ENCODE measurements at places on chromosomes 6 and 20.

DNA sequence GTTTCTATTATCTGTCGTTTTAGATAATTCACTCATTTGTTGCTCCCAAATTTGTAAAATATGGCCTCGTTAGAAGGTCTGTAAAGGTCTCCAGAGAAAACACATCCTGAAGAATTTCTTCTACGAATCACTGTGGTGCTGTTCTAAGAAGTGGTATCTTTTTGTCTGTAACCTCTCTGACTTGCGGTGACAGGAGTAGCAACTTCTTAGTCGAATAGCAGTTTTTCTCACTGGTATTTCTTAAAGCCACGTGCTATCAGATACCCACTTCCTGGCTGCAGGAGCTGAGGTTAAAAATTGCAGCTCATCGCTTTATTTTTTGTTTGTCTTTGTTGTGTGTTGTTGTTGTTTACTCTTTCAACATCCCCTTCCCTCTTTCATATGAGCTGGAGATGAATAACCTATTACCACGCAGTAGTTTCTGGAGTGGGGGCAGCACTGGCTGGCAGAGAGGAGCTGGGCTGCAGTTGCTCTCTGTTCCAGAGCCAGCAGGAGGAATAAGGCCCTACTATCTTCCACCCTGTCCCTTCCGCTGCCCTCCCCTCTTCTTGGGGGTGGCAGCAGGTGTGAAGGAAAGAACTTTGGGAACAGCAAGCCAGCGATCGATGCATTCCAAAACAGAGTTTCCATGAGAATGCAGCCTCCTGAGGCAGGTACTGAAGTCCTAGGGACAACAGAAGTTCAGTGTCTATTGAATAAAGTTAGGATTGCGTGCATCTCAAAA, 64.7 kb downstream of the C6orf118 start:
- no peak for DNase-seq

GRCh38 chr6:129525055-129525454, 184.9 kb downstream of the ARHGAP18 start:
- no peak for DNase-seq

DNA sequence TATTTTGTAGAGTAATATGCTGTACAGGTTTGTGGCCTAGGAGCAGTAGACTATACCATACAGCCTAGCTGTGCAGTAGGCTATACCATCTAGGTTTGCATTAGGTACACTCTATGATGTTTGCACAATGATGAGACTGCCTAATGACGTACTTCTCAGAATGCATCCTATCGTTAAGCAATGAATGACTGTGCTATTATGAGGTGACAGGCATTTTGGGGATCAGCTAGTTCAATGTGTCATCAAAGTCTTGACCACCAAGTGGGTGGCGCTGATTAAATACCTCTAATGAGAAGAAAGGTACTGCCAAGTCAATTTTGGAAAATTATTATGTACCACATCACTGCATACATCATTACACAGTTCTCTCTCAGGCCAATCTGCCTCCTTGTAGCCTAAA, 190.2 kb downstream of the BACH2 start:
- DNase-seq, result no peak

DNA sequence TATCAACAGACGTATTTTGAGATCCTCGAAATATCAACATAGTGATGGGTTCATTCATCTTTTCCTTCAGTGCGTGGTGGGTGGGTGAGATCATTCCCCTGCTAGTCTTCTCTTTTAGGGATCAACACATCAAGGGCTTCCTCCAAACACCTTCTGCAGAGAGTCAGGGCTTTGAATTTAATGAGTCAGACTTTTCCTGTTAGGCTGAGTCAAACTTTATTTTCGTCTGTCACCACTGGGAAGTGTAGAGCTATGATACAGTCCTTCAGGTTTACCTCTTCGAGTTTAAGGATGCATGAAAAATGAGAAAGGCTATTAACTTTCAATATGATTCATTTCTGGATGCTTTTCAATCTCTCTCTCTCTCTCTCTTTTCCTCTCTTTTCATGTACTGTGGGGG, 189.1 kb downstream of the BMP2 start:
- DNase-seq, result no peak

DNA sequence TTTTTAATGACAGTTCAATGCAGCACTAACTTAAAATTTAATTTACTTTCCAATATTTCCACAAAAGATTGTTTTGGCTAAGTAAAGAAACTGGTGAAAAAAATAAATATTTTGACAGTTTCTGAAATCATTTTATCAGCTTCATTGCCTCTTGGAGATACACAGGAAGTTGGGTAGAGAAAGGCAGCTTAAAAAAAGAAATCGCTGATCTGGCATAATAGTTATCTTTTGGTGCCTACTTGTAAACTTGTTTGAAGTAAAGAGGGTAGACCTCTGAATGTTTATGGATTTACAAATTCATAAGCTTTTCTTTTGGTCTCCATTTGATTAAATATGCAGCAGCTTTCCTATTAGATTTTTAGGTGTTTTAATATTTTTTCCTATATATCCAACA, 103.4 kb downstream of the RTN4IP1 start:
- DNase-seq, result no peak

GRCh38 chr6:113170454-113170853, 686.7 kb upstream of the MARCKS start:
- DNase-seq, result no peak

- no peak for DNase-seq
These were observed 143.9 kb upstream of the ZNF217 start for GRCh38 chr20:53737396-53738038.

GRCh38 chr20:64268174-64268573, 12.6 kb downstream of the PCMTD2 start:
- no peak for DNase-seq

- DNase-seq, result peak; percentile 31
These were observed 29.2 kb upstream of the ALDH8A1 start for GRCh38 chr6:134979142-134979541.

GRCh38 chr6:1255636-1256365, 56.1 kb upstream of the FOXQ1 start:
- no peak for DNase-seq

- no peak for DNase-seq
These were observed 170.6 kb downstream of the CARMIL1 start for GRCh38 chr6:25449774-25450173.

GRCh38 chr6:42452171-42453030, 675 bp upstream of the TRERF1 start:
- peak; percentile 24 for DNase-seq

GRCh38 chr6:38498805-38499445, 140.8 kb downstream of the BTBD9 start:
- DNase-seq, result no peak

- DNase-seq, result no peak
These were observed 97.2 kb upstream of the DOK5 start for GRCh38 chr20:54377992-54378773.

DNA sequence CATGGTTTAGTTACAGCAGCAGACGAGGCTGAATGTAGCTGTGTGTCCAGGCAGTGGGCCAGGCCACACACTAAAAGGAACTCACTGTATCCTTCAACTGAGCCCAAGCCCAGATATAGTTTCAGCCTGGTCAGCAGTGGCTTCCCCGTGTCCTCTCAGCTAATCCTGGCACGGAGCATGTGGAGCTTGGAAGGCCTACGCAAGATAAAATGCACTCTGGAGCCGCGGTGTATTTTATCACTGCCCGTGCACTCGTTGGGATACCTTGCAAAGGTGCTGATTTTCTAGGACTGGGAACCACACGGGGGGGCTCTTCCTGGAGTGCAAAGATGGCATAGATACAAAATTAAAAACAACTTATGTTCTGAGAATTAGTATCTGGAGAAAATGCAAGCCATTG, 48.4 kb upstream of the IYD start:
- no peak for DNase-seq

DNA sequence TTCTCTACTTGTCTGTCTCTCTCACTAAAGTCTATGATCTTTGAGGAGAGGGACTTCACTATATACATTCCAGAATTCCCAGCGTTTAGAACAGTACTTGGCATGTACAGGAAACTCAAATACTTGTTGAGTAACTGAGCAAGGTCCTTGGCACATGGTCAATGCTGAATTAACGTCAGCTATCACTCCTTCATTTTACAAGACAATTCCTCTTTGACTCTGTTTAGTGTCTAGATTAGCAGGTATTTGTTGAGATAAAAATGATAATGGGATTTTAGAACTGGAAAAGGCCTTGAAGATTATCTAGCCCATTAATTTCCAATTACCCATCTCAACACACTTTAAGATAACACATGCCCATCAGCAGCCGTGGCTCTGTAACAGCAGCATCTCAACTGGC, 6.6 kb upstream of the GUCA1B start:
- no peak for DNase-seq

- DNase-seq, result no peak
These were observed 9.6 kb upstream of the PKIG start for GRCh38 chr20:44572551-44573500.

DNA sequence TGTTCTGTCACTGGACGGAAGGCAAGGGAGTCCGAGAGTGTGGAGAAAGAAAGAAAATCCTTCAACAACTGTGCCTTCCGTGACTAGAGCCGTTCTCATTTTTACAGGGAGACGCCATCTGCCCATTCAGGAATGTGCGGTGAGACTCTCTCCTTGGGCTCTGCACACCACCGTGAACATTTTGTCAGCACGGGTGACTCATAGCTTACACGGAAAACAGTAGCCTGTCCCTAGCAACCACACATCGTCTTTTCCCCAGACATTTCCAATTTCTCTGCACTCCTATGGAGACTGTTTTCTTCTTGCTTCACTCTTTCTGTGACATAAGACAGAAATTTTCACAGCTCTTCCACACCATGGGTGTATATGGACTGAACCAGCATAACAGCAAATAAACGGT, 55.1 kb downstream of the TBXT start:
- no peak for DNase-seq

GRCh38 chr20:16113736-16114135, 459.5 kb downstream of the KIF16B start:
- DNase-seq, result no peak

- no peak for DNase-seq
These were observed 229.4 kb downstream of the ALDH8A1 start for GRCh38 chr6:134720353-134721059.

- DNase-seq, result no peak
These were observed 105.5 kb downstream of the IPCEF1 start for GRCh38 chr6:154251116-154251515.

DNA sequence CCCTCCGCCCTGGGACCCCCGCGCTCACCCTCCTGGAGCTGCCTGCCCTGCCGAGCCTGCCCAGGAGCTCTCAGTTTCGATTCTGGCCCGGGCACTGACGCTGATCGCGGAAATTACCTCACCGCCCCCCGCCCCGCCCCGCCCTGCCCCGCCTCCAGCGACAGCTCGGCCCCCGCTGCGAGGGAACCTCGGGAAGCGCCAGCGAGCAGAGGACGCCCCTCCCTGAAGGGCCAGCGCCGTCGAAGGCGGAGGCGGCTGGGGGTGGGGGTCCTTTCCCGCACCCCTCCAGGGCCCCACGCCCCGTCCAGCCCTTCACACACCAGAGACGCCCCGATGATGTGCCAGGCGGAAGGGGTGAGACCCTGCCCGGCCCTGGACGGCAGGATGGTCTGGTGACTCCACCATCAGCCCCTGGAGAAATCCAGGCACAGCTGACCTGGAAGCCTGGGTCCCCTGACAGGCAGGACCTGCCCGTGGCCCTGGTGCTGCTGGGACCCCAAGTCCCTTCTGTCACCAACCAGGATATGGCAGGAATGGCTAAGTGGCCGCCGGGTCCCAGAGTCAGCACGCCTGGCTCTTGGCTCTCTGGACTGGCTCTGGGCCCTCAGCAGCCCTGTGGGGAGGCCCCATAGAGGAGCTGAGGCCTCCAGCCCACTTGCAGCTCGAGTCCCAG, at the start of gene HELZ2:
TSS of gene HELZ2 (minus strand) at position 84 of the 673 bp plus-strand sequence. CDS start 1,854 bp downstream, outside the sequence.
- peak; percentile 51 for DNase-seq

- no peak for DNase-seq
These were observed 48.3 kb downstream of the TXLNB start for GRCh38 chr6:139243536-139243935.

- DNase-seq, result no peak
These were observed 3.1 kb downstream of the ZBTB2 start for GRCh38 chr6:151388236-151388635.

DNA sequence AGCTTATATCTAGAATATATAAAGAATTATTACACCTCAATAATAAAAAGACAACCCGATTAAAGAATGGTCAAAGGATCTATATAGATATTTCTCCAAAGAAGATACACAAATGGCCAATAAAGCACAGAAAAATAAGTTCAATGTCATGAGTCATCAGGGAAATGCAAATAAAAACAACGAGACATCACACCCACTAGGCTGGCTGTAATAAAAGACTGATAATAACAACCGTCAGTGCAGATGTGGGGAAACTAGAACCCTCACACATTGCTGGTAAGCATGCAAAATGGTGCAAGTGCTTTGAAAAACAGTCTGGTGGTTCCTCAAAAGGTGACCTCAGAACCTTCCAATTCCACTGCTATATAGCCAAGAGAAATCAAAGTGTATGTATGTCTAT, 33.0 kb downstream of the TBX18 start:
- no peak for DNase-seq

DNA sequence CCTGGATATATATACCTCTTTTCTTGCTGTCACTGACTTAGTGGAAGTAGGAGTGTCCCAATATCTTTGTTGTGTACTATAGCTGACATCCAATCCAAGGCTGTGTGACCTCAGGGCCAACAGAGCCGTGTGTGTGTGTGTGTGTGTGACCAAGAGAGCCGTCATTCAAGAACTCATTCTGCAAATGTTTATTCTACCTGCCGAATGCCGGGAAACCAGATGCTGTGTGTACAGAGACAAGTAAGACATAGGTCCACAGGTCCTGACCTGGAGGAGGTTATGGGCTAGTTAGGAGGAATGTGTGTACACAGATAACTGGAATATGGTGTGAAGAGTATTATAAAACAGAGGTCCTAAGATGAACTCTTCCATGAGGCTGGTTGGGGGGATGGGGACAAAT, 190.0 kb downstream of the DHX35 start:
- no peak for DNase-seq

DNA sequence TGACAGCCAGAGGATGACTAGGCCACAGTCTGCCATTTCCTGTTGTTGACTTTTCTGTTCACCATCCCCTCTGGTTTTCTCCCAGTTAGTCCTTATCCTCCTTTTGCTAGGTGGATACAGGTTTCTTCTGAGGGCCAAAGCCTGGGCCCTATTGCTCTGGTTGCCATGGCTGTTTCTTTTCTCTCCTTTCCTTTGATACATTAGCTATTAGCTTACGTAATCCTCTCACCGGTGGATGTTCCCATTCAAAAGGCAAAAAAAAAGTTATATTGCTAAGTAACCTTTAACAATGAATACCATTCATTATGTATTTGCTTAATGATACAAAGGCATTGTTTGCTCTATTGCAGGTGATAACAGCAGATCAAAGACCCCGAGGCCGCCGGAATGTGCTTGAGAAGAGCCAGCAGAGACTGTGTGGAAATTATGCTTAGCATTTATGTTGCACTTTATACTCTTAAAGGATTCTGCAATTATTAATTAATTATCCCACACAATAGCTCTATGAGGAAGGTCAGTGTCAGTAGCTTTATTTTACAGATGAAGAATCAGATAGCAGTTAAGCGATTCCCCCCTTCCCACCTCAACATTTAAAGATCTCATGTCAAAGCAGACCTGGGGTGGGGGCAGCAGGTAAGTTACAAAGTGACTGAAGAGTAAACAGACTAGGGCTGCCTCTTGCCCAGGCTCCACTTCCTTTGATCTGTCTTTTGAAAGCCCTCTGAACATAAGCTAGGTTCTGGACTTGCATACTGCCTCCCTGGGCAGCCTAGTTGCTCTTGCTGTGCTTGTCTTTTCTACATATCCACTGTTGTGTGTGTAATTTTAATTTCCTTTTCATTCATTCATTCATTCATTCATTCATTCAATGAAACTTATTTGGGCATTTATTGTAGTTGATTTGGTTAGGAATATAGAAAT, 14.5 kb upstream of the TFB1M start:
- no peak for DNase-seq

- no peak for DNase-seq
These were observed 22.1 kb upstream of the TINAG start for GRCh38 chr6:54286141-54286540.

Measured in stimulated activated CD4-positive, alpha-beta T cell treated with anti-CD3 and anti-CD28 coated beads, Interleukin-15, amount 100 ng/mL, for 1 hour (primary cell).